ENCODE measurements at places on chromosomes 16 and 17.

GRCh38 chr16:2779151-2779920 lies 2.3 kb upstream of the ELOB start:
- DNase-seq: no peak

DNA sequence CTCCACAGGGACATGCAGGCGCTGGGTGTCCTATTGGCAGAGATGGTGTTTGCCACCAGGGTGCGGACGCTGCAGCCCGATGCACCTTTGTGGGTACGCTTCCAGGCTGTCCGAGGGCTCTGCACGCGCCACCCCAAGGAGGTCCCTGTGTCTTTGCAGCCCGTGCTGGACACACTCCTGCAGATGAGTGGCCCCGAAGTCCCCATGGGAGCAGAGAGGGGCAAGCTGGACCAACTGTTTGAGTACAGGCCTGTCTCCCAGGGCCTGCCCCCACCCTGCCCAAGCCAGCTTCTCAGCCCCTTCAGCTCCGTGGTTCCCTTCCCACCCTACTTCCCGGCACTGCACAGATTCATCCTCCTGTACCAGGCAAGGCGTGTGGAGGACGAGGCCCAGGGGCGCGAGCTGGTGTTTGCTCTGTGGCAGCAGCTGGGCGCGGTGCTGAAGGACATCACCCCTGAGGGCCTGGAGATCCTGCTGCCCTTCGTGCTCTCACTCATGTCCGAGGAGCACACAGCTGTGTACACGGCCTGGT lies 2.8 kb downstream of the WDR81 start:
- DNase-seq: no peak

GRCh38 chr16:69048328-69049120 lies 56.9 kb upstream of the HAS3 start:
- DNase-seq: no peak

DNA sequence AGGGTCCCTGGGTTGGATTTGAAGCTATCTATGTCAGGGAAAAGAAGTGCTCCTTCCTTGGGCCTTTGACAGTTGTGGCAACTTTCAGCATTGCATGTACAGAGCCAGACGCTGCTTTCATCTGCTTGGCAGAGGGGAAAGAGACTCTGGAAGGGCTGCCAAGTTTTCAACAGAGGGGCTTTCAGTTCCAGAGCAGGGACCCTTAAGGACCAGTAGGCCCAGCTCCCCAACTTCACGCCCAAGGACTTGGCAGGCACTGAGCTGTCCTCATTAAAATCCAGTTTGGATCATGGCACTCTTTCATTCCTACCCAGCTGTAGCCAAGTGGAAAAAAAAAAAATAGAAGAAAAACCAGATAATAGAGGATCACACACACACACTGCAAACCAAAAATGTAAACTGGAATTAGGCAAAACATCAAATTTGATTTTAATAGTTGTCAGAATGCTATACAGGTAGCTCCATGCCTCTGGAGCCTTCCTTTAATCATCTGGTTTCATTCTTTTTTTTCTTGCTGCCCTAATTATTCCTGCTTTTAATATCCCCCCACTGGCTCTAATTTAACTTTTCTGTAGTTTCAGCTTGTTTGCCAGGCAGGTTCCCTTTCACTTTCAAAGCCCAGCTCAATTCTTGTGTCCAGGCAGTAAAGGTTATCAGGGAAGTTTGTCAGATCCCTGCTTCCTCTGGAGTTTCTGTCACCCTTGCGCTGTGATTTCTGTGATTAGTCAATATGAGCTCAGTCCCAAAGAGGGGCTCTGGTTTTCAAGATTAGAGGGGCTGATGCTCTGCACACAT lies 702.6 kb upstream of the CDH8 start:
- no peak for DNase-seq

DNA sequence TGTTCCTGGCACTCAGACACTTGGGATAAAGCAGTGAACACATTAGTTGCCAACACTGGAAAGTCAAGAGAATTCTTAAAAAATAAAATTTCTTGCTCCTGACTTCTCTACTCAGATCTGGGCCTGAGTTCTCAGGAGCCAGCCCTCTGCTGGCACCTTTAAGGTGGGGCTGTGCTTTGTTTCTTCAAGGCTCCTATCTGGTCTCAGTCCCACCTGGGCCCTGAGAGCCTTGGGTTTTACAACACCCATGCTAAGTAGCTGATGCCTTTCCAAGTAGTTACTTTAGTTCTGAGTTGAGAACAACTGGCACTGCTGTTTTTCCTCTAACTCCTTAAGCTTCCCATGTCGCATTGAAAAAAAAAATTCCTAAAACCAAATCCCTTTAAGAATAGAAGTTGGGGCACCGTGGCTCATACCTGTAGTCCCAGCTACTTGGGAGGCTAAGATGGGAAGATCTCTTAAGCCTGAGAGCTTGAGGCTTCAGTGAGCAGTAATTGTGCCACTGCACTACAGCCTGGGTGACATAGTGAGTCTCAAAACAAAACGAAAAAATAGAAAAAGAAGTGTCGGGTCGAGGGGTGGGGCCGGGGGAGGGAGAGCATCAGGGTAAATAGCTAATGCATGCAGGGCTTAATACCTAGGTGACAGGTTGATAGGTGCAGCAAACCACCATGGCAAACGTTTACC lies 16.6 kb downstream of the CHAD start:
- DNase-seq: no peak

DNA sequence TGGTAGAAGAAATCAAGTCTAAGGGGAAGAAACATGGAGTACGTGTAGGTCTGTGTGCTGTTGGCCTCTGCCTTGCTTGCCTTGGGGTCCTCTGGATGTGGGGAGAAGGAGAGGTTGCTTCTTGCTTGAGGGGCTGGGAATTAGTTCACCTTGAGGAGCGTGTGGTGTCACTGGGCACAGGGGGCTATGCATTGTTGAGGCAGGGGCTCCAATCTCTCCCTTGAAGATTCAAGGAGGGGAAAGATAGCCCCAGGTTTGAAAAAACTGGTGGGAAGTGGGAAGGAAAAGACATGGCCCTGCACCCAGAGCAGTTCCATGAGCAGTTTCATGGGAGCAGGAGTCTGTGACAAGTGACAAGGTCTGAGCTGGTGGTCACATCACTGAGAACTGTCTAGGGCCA lies 103.4 kb downstream of the CYLD start:
- DNase-seq: no peak

GRCh38 chr16:27444015-27444414 lies 42.0 kb downstream of the IL21R start:
- DNase-seq: no peak

DNA sequence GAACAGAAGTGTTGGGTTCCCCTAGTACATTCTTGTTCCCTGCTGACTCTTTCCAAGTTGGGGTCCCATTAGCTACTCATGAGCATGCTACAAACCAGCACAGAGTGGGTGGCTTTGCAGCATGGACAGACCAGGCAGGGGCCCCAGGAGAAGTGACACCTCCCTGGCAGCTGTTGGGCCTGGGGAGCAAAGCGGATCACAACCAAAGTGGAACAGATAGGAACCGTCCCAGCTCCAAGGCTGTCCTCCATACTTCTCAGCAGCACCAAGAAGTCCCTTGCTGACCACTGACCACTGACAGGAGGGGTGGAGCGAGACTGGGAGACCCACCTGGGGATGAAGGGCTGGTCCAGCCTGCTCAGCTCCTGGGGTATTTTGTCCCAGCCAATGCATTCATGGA lies 12.4 kb upstream of the GFAP start:
- DNase-seq: no peak

DNA sequence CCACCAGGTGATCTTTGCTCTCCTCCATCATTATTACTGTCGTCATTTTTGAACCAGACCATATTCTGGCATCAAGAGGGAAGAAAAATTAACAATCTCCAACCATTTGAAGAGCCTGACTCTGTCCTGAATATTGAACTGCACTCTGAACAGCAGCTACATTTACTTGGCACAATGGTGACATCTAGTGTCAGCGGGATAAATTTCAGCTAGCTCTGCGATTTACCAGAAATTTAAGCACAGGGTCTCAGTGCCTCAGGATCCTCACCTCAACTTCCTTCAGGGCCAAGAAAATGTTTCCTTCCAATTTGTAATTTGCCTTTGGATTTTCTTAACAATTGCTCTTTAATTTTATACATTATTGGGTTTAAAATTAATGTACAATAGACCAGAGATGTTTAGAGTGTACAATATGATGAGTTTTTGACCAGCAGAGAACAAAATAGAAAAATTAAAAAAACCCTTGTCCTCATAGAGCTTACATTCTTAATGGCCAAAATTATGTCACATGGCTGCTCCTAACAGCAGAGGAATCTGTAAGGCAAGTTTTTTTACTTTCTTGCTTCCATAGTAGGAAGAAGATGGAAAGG lies 10.7 kb upstream of the ZNF19 start:
- peak; percentile 66 for DNase-seq

DNA sequence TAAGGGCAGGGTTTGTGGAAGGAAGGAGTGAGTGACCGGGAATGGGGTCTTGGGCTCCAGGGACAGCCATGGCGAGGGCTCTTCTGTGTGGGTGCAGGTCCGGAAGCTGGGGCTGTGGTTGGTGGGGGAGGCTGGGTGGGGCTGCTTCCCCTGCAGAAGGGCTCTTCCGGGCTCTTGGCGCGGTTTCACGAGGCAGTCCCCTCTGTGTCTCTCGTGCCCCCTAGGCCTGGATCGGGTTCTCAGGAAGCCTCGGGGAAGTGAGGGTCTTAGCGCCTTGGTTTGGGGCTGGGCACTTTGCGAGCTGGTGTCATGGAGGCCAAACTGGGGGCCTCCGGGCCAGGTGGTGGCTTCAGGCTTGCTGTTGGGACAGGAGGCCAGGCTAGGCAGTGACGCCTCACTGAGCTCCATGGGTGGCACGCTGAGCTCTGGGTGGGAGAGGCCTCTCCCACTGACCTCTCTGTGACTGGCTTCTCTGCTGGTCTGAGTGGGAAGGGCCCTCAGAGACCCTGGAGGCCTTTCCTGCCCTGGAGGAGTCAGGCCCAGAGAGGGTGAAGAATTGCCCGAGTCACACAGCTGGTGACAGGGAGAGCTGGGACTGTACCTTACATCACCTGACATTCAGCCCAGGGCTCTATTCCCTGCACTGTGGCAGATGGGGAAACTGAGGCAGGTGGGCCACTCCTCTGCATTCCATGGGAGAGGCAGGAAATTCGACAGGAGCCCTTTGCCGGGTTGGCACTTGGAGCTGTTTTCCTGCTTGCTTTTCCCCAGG lies 8.2 kb downstream of the ADCY7 start:
- peak; percentile 83 for DNase-seq

DNA sequence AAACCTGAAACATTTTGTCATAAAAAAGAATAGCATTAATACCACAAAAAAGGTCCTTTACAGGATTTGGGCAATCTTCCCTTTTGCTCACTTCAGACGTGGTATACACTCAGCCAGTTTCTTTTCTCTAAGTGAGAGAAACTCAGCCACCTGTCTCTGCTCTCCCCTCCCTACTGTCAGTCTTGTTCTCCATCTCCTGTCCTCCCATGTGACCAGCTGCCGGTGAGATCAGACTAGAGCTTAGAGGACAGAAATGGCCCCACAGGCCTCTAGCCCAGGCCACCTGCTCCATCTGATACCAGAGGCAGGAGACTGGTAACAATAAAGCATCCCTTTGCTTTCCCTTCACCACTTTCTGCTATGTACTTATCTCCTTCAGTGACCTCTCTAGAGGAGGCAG lies 34.9 kb downstream of the CMC2 start:
- DNase-seq: no peak

- peak; percentile 35 for DNase-seq
These were observed 34.8 kb upstream of the CPHXL start for GRCh38 chr16:75761108-75761507.

DNA sequence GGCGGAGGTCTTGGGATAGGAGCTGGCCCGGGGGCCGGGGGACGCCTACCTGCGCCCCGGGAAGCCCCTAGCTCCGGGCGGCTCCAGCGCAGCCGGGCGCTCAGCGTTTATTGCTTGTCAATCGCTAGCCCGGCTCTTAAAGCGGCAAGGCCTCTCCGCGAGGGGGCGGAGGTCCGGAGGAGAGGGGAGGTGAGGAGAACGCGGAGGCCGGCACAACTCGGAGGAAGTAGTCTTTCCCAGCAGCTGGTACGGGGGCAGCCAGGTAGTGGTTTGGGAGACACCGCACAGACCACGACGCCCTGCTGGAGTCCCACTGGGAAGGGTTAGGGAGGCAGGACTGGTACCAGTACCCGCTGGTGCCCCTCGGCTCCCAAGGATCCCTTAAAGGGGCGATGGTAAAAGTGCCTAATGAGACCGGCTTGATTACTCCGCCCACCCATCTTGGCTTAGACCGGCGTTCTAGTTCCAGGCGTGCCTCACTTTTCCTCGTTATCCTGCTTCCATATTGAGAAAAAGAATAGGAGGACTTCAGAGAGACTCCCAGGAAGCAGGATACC lies at the start of gene MPP2:
MPP2 (minus strand) TSS at position 112 of the 557 bp plus-strand sequence. CDS start 3,076 bp downstream, outside the sequence.
- peak; percentile 67 for DNase-seq

- DNase-seq: no peak
These were observed 19.5 kb downstream of the NUP85 start for GRCh38 chr17:75225016-75225415.

DNA sequence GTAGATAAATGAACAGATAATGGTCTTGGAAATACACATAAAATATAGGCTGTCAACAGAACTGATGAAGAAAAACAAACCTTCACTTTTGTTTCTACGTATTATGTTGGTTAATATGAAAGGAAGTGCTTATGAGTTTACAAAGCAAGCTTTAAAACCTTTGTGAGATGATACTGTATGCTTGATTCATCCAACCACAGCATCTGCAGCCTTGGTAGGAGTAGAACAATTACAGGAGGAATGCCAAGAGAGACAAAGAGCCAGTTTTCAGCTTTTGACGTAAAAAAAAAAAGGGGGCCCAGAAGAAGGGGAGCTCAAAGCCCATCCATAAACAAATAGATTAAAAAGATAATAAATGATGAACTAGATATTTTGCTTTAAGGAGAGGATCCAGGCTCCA lies 13.3 kb downstream of the FAM20A start:
- DNase-seq: no peak

- peak; percentile 92 for DNase-seq
These were observed 9.7 kb downstream of the KDM6B start for GRCh38 chr17:7843536-7844291.

DNA sequence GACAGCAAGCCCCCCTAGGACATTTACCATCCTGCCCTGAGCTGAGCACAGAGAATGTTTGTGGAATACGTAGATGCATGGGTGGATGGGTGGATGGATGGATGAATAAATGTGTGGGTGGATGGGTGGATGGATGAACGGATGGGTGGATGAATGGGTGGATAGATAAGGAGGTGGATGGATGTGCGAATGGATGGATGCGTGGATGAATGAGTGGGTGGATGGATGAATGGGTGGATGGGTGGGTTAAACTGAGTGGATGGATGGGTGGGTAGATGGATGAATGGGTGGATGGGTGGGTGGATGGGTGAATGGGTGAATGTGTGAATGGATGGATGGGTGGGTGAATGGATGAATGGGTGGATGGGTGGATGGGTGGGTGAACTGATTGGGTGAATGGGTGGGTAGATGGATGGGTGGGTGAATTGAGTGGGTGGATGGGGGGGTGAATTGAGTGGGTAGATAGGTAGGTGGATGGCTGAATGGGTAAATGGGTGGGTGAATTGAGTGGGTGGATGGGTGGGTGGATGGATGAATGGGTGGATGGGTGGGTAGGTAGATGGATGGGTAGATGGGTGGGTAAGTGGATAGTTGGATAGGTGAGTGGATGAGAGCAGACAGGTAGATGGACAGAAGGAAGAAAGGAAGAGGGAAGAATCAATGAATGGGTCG lies 5.2 kb downstream of the TMC6 start:
- DNase-seq: no peak

All from GM13976 (cell line).